ENCODE measurements at places on chromosomes 16 and 17. TPM values are rescaled to one million over a fixed set of nuclear protein-coding genes. Genes with fewer than 3 reads are reported as not detected.

DNA sequence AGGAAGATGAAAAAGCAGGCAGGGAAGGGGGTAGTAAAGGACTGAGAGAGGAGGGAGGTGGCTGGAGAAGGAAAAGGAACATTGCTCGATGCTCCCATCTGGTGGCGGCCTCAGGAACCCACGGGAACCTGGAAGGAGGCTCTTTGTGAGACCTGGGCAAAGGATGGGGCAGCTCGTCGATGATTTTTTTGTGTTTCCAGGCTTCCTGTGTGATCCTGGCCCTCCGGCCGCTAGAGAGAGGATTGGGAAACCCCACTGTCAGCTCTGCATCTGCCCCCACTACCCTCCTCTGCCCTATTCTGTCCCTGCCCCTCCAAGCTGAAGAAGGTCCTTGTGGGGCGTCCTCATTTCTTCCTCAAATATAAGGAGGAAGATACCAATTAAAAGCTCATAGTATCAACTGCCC lies 6.6 kb downstream of the WFIKKN2 start:
- DNase-seq, result peak; percentile 72

DNA sequence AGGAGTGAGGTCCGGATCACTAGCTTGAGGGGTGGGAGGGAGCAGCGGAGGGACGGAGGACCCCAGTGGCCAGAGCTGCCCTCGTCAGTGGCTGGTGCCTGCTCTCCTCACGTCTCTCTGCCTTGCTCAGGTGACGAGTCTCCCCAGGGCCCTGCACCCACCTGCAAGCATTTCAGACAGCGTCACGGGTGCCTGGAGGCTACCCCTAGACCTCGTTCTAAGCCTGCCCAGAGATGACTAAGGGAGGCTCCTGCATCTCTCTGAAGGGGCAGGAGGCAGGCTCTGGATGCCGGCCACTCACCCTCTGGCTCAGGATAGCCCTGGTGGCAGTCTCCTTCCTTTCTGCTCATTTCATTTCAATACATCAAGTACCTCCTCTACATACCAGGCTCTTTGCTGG lies 68.8 kb downstream of the MRC2 start:
- DNase-seq, result no peak

DHX58 gene
- 6.8 TPM for polyA plus RNA-seq

GRCh38 chr16:56824331-56824730 lies 40.7 kb upstream of the SLC12A3 start:
- no peak for DNase-seq

All from left kidney (tissue), 8 donors.